Stimulated activated CD4-positive, alpha-beta T cell treated with anti-CD3 and anti-CD28 coated beads, Interleukin-2, amount 100 ng/mL, for 4 hours (primary cell): ENCODE measurements at places on chromosomes 7 and 10.

DNA sequence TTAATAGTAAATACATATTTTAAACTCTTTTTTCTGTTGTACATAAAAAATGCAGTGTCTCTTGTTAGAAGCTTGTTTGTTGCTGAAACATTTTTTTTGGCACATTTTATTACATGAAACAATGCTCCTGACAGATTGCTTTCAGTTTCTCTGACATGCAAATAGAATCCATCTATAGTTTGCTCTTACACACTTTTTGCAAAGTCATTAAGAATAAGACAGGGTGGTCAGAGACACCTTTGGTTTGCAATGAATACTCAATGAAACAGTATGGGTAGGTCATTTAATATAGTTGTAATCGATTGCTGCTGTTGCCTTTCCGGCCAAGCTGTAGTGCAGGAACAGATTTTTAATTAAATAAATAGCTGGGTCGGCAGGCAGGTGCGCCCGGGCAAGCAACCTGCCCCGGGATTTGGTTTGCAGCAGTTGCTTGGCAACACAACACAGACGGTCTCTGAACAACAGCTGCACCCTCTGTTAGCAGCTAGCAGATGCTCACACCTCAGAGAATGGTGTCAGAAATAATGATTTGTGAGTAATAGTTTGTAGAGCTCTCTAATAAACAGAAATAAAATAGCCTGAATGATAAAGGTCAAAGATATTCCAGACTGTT is 115.7 kb upstream of the CACNA2D1 start:
- no peak for DNase-seq

GRCh38 chr7:101186844-101187428 is 6.8 kb upstream of the NAT16 start:
- no peak for DNase-seq

GRCh38 chr7:128022631-128023532 is 8.4 kb downstream of the LRRC4 start:
- no peak for DNase-seq

- no peak for DNase-seq
Measured at GRCh38 chr7:108097703-108098102, 32.5 kb downstream of the LAMB4 start.

DNA sequence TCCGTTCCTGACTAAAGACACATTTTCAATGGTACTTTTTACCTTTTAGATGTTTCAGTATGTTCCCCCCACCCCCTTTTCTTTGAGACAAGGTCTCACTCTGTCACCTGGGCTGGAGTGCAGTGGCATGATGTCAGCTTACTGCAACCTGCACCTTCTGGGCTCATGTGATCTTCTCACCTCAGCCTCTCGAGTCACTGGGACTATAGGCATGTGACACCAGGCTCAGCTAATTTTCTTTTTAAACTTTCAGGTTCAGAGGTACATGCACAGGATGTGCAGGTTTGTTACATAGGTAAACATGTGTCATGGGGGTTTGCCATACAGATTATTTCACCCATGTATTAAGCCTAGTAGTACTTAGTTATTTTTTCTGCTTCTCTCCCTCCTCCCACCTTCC is 99.3 kb upstream of the RPA3 start:
- no peak for DNase-seq

DNA sequence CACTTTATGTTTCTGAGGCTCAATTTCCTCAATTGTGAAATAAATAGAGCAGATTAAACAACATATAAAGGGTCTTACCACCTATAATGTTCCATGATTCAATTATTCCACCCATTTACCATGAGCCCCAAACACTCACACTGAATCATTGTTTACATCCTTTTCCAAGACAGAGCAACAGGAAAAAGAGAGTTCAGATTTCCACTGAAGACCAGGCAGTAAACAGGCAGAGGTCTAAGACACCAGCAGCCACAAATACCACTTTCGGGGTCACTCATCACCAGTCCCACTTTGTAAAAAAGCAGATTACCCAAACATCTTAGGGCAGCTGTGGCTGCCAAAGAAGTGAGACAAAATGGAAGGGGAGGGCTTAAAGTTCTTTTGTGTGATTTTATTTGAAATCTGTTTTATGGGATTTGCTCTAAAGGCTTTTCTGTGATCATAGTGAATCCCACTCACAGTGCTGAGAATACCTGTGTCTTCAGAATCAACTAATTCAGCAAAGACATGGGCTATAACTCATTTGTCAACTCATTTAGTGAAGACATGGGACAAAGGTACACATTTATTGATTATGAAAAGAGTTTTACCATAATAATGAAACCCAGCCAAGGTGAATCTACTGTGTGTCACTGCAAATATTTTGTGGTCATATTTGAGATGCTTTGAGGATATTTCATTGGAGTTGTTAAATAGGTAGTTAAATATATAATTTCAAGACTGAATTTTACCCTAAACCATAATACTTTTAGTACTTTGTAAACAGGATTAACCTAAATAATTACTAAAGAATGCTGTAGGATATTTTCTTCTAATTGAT is 24.8 kb upstream of the DLD start:
- DNase-seq = no peak

DNA sequence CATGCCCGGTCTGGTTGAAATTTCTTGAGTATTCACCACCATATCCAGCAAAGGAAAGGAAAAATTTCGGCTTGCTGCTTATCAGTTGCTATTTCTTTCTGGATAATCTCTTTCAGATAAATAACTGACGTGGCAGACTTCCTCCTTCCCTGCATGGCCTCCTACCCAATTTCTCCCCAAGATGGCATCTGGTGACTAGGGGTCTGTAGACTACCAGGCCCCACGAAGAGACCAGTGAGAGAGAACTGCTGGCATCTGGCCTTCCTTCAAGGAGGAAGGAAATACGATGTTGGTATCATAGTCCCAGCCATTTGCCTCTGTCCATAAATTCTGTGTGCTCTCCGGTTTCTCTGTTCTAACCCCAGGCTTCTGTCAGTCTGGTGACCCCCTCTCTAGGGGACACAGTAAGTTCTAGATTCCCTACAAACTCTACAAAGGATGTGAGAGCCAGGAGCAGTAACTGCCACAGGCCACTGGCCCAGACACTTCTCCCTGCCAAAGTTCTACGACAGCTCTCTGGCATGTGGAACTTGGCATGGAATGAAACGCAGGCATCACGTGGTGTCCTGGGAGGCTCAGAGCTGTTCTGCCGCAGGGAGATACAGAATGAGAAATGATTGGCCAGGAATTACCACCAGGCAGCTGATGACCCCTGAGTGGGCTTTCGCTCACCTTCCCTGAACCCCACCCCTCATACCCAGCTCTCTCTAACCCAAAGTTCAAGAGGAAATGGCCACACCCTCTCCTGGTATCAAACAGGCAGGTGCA is 30.0 kb upstream of the MSRB2 start:
- DNase-seq = no peak

GRCh38 chr7:34165466-34165865 is 260.1 kb downstream of the BMPER start:
- no peak for DNase-seq

GRCh38 chr7:130293521-130293920 is 560 bp downstream of the CPA4 start:
- no peak for DNase-seq

- DNase-seq = no peak
Measured at GRCh38 chr10:132283604-132284382, 24.0 kb downstream of the STK32C start.

GRCh38 chr7:37344886-37345579 is 103.6 kb downstream of the ELMO1 start:
- DNase-seq = no peak

DNA sequence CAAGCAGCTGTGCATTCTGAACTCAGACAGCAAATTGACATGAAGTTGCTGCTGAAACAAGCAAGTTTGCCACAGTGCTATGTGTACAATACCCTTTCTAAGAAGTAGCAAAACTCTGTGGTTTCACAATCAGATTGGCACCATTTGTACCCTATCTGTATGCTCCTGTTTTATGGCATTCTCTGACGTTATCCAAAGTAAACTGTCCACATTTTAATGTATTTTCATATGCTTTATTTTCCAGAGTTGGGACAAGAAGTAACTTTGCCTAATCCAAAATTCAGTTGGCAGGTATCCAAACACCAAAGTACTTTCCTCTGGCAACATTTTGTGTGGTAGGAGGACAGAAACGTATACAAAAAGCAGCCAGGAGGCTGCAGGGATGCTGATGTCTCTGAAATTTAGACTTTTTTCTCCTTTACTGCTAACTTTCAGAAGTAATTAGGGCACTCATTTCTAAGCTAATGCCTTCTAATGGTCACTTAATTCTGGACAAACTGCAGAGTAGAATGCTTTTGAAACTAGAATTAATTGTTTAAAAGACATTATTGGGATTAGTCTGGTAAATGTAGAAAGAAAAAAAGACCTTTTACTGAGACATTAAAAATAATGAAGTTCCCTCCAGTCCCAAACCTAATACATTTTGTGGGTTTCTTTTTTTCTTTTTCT is 414.7 kb upstream of the NRP1 start:
- DNase-seq = no peak

- no peak for DNase-seq
Measured at GRCh38 chr10:29377333-29377961, 88.6 kb downstream of the LYZL1 start.

GRCh38 chr7:100053215-100053614 is 3.6 kb downstream of the ZSCAN21 start:
- DNase-seq = peak; percentile 3

DNA sequence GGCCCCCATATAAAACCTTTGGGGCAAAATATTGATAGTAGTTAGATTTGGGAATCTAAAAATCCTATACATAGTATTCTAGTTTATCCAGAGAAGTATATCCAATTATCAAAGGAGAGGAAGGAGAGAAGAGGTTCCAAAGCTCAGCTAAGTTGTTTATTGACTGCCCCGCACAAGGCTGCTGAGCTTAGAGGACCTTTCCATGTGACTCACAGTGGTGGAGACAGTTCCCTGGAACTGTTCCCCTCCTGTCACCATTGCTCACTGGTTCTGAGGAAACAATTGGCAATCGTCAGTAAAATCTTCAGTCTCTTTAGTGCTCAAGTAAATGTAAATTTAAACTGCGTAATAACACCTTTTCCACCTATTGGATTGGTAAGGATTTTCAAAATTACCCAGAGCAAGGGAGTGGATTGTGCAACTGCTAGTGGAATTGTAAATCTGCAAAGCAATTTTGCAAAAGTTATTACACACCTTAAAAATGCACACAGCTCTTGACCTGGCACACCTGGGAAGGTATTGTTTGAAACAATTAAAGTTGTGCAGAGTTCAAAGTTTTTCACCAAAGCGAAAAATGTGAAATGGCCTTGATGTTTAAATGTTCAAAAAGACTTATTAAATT is 63.1 kb downstream of the EEPD1 start:
- no peak for DNase-seq

DNA sequence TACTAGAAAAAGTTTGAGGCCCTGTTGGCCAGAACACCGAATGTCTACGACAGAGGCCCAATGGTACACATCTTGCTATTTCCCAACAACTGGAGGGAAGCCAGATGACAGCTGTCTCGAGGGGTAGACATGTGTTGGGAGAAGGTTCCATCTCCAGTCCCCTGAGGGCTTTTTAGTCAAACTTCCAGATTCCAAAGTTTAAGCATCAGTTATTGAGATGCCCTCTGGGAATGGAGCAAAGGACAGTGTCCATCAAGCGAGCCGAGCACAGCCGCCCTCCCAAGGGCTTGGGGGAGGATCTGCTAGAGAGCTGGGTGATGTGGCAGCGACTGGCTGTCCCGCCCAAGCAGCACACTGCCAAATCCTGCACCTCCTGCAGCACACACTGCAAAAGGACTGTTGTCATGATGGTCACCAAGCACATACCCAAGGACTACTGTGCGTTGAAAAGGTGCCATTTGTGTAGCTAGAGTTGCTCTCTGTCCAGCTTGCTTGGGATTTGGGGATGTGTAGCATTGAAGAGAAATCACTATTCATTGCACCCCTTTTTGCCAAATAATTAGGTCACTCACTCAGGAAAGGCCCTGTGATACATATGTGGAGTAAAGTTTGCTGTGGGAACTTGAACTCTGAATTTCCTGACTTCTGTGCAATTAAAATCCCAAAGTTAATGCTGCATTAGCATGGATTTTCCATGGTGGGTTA is 164.6 kb downstream of the TRIL start:
- no peak for DNase-seq

- DNase-seq = no peak
Measured at GRCh38 chr10:92801978-92802872, 46.1 kb upstream of the EXOC6 start.

GRCh38 chr10:121027371-121027770 is 176.2 kb downstream of the WDR11 start:
- no peak for DNase-seq

DNA sequence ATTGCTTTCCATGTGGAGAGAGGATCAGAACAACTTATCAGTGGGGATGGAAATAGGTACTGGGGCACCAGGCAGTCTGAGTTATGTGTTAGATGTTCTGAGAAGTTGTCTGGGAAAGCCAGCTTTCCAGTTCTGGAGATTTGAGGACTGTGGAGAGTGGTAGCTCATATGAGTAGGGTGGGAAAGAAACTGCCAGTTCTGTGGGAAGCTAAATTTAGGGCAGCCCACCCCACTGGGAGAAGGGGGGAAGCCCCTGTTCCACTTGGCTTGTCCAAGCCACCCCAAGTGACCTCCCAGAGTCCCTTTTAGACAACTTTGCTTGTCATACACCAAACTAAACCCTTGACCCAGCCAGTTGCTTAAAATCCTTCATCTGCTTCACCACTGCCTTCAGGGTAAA is 189.5 kb downstream of the REEP3 start:
- DNase-seq = no peak

DNA sequence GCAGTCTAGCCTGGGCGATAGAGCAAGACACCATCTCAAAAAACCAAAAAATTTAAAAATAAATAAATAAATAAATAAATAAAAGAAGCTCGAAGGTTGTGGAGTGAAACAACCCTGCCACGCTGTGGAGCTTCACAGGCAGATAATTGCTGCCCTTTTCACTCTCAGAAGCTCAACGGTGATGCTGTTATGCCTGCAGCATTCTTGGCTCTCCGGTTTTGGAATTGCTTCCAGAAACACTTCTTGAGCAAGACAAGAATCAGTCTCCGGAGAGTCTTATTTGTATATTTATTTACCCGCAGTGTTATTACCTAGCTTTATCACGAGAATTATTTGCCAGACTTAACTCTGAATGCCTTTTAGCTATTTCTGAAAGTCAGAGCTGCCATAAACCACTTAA is 40.5 kb upstream of the UBE2H start:
- DNase-seq = no peak

- no peak for DNase-seq
Measured at GRCh38 chr10:10684972-10685371, 332.7 kb upstream of the CELF2 start.

GRCh38 chr10:74837743-74838142 is 11.3 kb downstream of the KAT6B start:
- no peak for DNase-seq

DNA sequence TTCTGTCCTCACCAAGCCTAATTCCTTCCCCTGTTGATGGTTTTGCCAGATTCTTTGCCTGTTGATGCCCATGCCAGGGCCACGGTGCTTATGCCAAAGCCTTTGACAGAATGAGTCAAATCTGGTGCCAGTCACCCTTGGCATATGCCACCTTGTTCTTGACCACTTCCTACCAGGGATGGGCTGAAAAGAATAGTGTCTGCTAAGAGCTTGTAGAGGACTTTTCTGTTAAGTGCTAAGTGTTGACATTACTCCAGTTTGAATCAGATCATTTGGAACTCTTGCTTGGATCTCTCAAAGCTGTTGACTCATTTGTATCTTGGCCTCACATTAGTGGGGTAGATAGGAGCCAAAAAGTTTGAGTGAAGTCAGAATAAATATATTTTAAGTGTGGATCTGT is 661.2 kb downstream of the AUTS2 start:
- DNase-seq = no peak

GRCh38 chr10:47243356-47243755 is 56.6 kb upstream of the GDF10 start:
- no peak for DNase-seq

- DNase-seq = no peak
Measured at GRCh38 chr7:31267486-31267885, 73.0 kb downstream of the NEUROD6 start.
